CD14-positive monocyte (primary cell): ENCODE measurements at places on chromosomes 6 and 20. TPM values are rescaled to one million over a fixed set of nuclear protein-coding genes. Genes with fewer than 3 reads are reported as not detected.

GRCh38 chr6:122996794-122997505 lies 915 bp downstream of the CLVS2 start:
- no peak for DNase-seq

- peak; percentile 39 for DNase-seq
These were observed 19.2 kb upstream of the RIPOR3 start for GRCh38 chr20:50710492-50711063.

- no peak for DNase-seq
These were observed 13.5 kb upstream of the GFOD1 start for GRCh38 chr6:13500915-13501314.

Gene BPHL
- polyA plus RNA-seq, result 5.9 TPM

Gene GSTA3
- not detected for polyA plus RNA-seq

DNA sequence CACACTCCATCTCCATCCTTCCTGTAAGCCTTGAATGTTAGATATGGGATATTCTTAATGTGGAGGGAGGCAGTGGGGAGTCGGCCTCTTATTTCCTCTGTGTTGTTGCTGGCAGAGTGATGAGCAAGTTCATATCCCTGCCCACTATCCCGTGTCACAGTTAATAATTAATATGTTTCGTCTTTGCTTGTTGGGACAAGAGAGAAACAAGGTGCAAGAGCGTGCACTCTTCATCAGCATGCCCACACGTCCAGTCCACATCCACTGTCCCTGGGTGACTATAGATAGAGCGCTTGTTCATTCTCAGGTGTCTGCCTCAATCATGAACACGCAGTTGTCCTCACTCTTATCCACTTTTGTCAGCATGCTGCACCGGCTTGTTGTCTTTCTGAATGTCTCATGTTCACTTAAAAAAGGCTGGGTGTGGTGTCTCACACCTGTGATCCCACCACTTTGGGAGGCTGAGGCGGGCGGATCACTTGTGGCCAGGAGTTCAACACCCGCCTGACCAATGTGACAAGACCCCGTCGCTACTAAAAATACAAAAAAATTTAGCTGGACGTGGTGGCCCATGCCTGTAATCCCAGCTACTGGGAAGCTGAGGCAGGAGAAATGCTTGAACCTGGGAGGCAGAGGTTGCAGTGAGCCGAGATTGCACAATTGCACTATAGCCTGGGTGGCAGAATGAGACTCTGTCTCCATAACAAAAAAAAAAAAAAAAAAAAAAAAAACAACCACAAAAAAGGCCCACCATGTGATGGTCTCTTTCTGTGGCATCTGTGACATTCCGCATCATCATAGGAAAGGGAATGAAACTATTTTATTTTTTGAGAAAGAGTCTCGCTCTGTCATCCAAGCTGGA lies 34.2 kb downstream of the PPP1R3G start:
- DNase-seq, result no peak

GRCh38 chr20:61203320-61203719 lies 48.7 kb upstream of the CDH4 start:
- DNase-seq, result no peak
